ENCODE measurements at places on chromosomes 6 and 20.

- DNase-seq = no peak
Measured at GRCh38 chr6:138428944-138429598, 25.0 kb downstream of the HEBP2 start.

DNA sequence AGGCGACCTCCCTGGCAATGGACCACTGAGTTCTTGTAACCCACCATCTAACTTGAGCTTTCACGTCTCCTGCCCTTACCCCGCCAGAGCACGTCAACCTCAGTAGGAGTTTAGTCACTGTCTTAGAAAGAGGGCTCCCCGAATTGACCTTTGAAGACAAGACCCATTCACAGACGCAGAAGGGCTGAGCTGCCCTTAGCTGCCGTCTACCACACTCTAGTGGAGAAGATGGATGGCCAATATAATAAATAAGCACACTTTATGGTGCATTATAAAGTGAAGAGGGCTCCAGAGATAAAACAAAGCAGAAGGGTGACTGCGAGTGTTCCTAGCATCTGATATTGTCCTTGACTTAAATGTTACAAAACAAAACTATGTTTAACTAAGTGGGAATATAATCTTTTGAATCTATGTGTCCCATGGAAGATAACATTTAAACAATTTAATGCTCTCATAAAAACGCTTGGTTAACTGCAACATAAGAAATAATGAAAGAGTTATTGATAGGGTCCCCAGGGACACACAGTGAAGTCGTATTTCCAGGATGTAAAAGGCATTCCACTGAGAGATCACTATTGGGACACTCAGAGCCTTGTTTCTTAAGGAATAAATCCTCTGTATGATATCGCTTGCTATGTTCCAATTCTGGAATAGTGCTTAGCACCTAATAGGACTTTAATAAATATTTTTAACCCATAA is 261.1 kb downstream of the THBS2 start:
- DNase-seq = no peak

GRCh38 chr6:20200761-20201630 is 11.3 kb downstream of the MBOAT1 start:
- no peak for DNase-seq

- DNase-seq = no peak
Measured at GRCh38 chr6:43828711-43829110, 58.7 kb downstream of the VEGFA start.

DNA sequence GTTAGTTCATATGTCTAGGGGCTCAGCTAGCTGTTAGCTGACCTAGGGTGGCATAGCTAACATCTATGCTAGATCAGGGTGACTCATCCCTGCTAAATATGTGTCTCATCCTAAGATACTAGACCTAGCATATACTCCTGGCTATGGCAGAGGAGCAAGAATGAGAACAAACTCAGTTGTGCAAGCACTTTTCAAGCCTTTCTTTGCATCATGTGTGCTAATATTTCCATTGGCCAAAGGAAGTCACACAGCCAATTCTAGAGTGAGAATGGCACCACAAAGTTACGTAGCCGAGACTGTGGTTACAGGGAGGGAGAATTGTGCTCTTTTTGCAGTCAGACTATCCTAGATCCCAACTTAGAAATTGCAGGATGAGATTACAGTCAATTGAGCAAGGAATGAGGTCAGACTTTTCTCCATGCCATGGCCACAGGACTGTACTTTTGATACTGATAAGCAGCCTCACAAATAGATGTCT is 78.7 kb downstream of the PLCB4 start:
- no peak for DNase-seq

DNA sequence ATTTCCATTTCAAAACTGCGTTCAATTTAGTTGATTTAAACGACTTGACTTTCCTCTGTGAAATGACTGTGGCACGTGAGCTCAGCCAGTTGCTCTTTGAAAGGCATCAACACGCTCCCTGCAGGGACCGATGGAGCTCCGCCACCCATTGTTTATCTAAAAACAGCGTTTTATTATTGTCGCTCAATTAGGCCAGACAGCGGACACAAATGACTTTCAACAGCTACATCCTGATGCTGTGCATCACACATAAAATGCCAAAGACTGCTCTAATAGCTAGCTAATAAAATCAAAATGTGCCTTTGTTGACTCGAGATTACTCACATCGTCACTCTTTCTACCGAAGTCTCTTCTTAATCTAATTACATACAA is 332.5 kb downstream of the CD83 start:
- no peak for DNase-seq

- DNase-seq = no peak
Measured at GRCh38 chr6:167306401-167306998, 15.4 kb downstream of the UNC93A start.

DNA sequence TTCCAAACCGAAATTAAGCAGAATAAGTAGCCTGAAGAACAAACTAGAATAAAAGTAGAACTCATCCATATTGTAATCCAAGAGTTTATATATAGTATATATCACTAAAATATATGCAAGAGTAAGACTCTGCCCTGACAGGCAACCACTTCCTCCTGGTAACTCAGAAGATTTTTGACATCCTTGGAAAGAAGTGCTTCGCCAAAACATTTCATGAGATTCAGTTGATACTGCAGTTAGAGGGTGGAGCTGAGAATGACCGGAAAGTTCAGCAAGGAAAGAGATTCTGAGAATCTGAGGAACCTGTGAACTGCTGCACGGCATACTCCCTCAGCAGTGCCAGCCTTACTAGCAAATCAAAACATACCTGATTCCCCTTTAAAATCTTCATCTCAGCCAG is 79.6 kb downstream of the CDK19 start:
- no peak for DNase-seq

- no peak for DNase-seq
Measured at GRCh38 chr6:7243179-7243981, 69.6 kb downstream of the SSR1 start.

- DNase-seq = no peak
Measured at GRCh38 chr20:40749985-40750506, 61.0 kb upstream of the MAFB start.

DNA sequence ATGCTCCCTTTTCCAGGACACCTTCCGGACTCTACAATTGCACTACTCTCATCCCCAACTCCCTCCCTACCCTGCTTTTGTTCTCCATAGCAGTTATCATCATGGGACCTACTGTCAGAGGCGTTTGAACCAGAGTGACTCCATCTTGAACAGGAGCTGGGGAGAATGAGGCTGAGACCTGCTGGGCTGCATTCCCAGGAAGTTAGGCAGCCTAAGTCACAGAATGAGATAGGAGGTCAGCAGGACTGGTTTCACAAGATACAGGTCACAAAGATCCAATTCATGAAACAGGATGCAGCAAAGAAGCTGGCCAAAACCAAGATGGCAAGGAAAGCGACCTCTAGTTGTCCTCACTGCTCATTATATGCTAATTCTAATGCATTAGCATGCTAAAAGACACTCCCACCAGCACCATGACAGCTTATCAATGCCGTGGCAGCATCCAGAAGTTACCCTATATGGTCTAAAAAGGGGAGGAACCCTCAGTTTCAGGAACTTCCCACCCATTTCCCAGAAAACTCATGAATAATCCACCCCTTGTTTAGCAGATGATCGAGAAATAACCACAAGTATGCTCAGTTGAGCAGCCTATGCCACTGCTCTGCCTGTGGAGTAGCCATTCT is 15.6 kb downstream of the SLC13A3 start:
- no peak for DNase-seq

DNA sequence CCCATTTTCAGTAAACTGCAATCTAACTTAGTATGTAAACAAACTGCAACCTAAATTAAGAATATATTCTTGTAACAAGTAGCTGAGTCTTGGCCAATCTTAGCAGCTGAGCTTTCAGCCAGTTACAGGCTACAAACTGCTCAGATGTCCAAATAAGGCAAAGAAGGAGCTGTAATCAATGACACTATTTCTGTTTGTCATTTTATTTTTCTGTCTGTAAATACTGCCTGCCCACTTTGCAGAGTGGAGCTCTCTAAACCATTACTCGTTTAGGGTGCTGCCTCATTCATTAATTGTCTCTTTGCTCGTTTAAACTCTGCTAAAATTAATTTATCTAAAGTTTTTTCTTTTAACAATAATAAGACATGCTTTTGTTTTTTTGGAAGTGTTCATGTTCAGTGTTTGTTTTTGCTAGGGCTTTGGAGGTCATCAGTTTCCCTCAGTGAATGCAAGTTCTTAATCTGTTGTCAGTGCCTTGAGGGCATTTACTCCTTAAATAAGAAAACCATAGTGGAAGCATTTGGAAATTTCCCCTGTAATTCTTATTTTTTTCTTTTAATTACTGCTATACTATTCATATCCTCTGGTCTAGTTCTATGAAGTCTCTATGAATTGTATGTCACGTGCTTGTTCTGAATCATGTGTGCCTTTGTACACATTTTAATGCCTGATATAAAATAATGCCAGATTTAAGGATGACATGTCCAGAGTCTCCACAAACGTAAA is 3.6 kb upstream of the PRL start:
- no peak for DNase-seq

DNA sequence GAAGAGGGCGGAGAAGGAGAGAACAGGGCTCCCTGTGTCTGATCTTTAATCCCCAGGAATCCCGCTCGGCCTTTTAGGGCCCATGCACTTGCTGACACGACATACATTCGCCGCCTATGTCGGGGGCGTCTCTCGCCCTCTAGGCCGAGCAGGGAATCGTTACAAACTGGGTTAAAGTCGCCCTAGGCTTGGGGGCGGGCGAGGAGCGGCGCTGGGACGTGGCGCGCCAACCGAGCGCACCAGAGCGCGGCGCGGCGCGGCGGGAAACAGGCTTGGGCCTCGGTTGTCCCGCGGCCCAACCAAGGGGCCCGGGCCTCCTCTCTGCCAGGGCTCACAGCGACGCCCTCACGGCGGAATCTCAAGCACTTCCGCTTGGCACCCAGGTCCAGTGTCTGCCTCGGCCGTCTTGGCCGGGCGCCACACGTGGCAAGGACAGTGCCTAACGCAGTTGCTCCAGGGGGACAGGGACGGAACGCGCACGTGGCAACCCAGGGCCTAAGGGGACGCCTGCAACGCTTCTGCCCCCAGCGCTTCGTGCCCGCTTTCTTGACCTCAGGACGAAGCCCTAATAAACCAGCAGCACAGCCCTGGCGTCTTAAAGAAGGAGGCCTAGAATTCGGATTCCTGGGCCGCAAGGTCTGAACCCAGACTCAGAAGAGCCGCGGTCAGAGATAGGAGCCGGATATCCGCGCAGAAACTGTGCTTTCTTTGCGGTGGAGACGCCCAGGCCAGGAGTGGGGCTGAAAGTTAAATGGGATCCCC is 71.5 kb downstream of the NCR2 start:
- DNase-seq = no peak

- DNase-seq = no peak
Measured at GRCh38 chr6:45084257-45084656, 243.9 kb upstream of the RUNX2 start.

- DNase-seq = no peak
Measured at GRCh38 chr6:3195695-3196497, 31.6 kb downstream of the TUBB2B start.

GRCh38 chr6:114272582-114272981 is 70.2 kb downstream of the HS3ST5 start:
- DNase-seq = no peak

GRCh38 chr20:24977336-24977735 is 15.2 kb downstream of the APMAP start:
- no peak for DNase-seq

DNA sequence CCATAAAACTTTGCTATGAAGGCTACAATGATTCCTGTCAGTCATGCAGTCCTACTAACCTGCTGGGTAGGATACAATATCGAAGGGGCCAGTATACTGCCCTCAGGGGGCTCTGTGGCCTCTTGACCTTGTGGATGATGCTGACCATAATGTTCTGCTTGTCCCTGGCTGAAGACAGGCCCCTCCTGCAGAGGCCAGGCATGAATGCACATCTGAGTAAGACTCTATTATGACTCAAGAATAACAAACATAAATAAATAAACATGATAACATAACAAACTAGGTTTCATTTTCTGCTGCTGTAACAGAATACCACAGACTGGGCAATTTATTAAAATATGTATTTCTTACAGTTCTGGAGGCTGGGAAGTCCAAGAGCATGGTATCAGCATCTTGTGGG is 44.0 kb upstream of the POU5F1 start:
- DNase-seq = no peak

DNA sequence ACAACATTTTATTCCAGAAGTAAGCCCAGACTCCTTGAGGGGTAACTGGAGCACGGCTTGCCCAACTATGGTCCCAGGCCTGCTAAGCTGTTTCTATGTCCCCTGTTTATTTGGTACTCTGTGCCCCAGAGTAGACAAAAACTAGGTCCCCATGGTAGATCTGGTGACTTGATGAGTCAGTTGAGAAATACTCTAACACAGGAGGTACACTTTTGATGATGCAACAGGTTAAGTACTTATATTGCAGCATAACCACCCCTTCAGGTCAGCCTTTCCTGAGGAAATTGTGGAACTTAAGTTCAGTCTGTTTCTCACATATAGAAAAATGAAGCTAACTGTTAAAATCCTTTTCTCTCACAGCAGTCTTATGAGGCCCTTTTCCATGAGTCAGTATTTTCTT is 19.6 kb downstream of the TTPAL start:
- no peak for DNase-seq

- no peak for DNase-seq
Measured at GRCh38 chr20:23541776-23542175, 26.5 kb downstream of the CST9L start.

- no peak for DNase-seq
Measured at GRCh38 chr6:44869321-44869897, 458.7 kb upstream of the RUNX2 start.

GRCh38 chr6:104548297-104548696 is 311.4 kb downstream of the HACE1 start:
- no peak for DNase-seq

DNA sequence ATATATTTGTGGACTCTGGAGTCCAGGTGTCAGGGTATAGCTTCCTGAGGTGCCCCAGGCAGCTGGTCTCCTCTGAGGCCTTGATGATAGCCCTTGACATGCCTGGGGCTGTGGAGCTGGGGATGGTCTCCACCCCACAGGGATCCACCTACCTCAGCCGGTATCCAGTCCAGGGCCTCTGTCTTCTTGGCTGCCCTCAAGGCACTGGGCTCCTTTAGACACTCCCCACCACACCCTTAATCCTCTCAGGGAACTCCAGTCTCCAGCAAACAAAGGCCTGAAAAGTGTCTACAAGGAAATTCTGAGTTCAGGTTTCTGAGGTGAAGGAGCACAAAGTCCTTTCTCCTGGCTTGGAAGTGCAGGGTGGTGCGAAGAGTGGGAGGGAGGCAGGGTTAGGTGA is 44.6 kb upstream of the DDR1 start:
- DNase-seq = no peak

DNA sequence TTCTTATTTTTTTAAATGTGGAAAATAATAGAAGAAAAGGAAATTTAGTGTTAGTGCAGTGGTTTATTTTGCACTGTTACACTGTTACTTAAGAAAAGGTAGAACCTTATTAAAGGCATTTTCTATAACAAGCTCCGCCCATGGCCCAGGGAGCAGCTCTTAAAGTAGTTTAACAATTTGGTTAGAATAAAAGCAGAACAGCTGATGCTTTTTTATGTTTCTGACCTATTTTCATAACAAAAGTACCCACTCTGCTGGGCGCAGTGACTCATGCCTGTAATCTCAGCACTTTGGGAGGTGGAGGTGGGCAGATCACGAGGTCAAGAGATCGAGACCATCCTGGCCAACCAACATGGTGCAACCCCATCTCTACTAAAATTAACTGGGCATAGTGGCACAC is 32.6 kb downstream of the DSTN start:
- no peak for DNase-seq
